ENCODE measurements at places on chromosomes 7 and 10. TPM values are rescaled to one million over a fixed set of nuclear protein-coding genes. Genes with fewer than 3 reads are reported as not detected.

Gene TIAL1
- 152 TPM for total RNA-seq

Gene KAZALD1
- 3.6 TPM for total RNA-seq

Gene RADIL
- total RNA-seq, result 4.7 TPM

Gene FAM221A
- total RNA-seq, result 13.4 TPM

Gene EFCAB10
- total RNA-seq, result 1.3 TPM

Gene ANKRD61
- total RNA-seq, result not detected

Gene EVX1
- not detected for total RNA-seq

Gene NDUFA5
- total RNA-seq, result 76.5 TPM

Gene PLCE1
- 0.09 TPM for total RNA-seq

Gene PNLIPRP3
- not detected for total RNA-seq
